Stimulated activated CD4-positive, alpha-beta T cell treated with anti-CD3 and anti-CD28 coated beads, Interleukin-12 subunit alpha, Interleukin-12 subunit beta, amount 100 ng/mL, for 4 hours (primary cell): ENCODE measurements at places on chromosomes 3 and 15.

GRCh38 chr3:177362626-177363025, 165.3 kb upstream of the TBL1XR1 start:
- no peak for DNase-seq

GRCh38 chr3:185508335-185508991, 9.6 kb upstream of the TMEM41A start:
- no peak for DNase-seq

DNA sequence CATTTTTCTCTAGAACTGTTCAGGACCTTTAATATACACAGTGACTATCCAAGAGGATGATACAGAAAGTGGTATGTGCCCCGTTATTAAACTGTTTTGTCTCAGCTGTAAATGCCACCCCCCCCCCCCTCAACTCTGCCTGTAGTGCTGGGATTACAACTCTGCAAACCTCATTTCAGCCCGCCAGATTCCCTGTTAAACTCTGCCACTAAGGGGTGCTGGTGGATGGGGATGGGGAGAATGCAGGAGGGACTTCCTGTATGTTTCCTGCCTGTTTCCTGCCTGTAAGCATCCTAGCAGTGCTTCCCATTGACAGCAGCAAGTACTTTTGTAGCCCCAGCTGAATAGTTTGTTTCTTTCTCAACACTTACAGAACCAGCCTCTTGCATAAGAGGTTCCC, 301.7 kb upstream of the RORA start:
- DNase-seq: no peak

DNA sequence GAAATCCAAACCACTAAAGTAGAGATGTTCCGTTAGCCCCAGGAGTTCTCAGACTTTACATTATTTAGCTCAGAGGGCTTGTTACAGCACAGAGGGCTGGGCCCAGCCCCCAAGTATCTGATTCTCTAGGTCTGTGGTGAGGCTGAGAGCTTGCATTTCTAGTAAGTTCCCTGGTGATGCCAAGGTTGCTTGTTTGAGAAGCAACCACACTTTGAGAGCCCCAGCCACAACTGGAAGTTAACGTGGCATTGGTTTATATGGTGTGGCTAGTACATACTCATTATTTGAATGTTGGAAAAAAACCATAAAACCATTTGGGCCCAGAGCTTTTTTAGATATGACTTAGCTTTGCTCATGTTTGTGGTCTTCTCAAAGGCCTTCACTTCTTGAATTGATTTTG, 35.9 kb downstream of the PRR23E start:
- no peak for DNase-seq

- DNase-seq: no peak
Observed at GRCh38 chr3:8500319-8500988, 1.2 kb upstream of the LMCD1 start.

DNA sequence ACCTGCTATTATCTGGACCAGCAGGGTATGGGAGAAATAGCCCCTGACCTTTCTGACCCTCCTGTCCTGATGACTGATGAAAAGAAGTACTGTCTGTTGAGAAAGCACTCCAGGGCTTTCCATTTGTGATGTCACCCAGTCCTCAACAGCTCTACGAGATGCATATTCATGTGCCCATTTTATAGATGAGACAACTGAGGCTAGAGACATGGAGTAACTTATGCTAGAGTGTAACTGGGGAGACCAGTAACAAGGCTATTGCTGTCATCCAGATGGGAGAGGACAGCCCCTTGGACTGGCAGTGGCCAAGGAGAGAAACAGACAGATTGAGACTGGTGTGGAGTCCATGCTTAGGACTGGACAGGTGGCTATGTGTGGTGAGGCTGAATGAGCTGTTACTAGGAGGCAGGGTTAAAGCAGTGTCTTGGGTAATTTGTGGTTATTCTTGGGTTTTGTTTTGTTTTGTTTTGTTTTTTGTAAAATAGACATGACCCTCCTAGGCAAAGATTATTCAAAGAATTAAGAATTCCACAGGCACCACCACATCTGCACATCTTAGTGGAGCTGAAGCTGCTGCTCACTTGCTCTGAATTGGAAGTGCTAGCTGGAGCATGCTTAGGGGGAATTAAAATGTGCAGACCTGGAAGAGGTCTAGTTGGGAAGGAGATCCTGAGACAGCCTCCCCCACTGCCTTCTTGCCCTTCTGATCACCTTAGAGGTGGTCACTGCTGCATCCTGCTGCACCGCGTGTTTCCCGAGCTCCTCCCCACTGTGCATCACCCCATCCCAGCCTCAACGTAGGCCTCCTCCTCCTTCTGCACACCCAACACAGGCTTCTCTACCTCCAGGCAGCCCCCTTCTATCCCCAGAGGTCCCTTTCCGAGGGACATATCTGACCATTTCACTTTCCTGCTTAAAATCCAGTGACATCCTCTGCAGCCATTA, 8.4 kb downstream of the HRH1 start:
- no peak for DNase-seq
